ENCODE measurements at places on chromosomes 3 and 15. TPM values are rescaled to one million over a fixed set of nuclear protein-coding genes. Genes with fewer than 3 reads are reported as not detected.

DNA sequence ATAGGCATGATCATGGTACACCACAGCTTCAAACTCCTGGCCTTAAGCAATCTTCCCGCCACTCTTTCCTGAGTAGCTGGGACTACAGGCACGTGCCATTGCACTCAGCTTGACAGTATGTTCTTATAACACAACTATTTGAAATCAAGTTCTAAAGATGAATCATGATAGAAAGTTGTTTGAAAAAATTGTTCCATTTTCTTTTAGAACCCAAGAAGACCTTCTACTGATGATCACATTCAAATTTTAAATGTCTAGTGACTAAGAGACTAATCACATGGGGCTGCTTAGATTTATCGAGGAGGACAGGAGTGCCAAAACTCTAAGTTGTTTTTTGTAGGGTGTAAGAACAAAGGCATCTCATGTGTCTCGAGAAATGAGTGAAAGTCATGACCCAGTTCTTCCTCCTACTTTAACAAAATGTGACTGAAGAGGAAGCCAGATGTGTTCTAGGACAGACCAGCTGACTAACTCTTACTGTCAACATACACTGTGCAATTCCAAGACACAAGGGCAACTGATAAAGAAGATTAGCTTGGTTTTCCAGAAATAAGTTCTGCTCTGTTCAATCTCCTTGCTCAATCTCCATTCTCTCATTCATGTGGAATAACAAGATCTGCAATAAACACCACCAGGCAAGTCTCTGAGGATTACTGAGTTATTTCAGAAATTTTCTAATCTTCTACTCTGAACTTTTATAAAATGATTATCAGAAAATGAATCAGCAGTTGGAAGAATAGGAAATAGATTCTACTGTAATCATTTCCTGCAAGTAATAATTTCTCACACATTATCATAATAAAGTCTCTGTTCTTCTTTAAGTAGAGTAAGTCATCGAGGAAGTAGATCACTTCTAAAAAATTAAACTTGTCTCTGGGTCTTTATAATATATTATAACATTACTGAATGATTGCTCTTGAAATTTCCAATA, 122.6 kb upstream of the CCNL1 start:
- H3K4me3 ChIP-seq = no peak overlapping the region
- H3K4me1 ChIP-seq = peaks cover 4% of the 10 kb centered on the region
- no peak for DNase-seq
- H3K36me3 ChIP-seq = no peaks in the 10 kb centered on the region

- H3K27ac ChIP-seq = no peak overlapping the region
- H3K4me3 ChIP-seq = no peak overlapping the region
- H3K4me1 ChIP-seq = no peaks in the 10 kb centered on the region
- no peaks in the 10 kb centered on the region for H3K36me3 ChIP-seq
- DNase-seq = no peak
- H3K27me3 ChIP-seq = peaks cover 4% of the 10 kb centered on the region
Measured at GRCh38 chr3:150015901-150016300, 45.2 kb upstream of the PFN2 start.

- peak overlapping the region; percentile 34 for H3K4me3 ChIP-seq
- no peaks in the 10 kb centered on the region for H3K27me3 ChIP-seq
- peaks cover 44% of the 10 kb centered on the region for H3K4me1 ChIP-seq
- no peak for DNase-seq
Measured at GRCh38 chr15:44661576-44661975, 1.9 kb downstream of the SPG11 start.

DNA sequence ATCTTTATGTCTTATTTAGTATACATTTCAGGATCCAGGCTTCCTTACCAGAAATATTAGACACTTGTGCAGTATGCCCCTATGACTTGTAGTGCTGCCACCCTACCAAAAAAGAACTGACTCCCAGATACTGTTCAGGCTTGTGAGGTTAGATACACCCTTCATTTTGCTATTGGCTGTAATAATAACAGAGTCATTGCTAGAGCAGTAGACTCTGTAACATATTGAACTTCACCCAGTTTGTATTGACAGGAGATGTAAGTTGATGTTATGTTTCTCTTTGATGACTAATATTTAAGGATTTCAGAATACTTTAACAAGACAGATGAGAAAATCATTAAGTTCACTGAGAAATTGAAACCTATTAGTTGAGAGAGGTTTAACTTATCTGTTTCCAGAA, 32.9 kb downstream of the RNF111 start:
- H3K36me3 ChIP-seq = peaks cover 9% of the 10 kb centered on the region
- no peak overlapping the region for H3K27ac ChIP-seq
- no peak for DNase-seq
- no peak overlapping the region for H3K4me3 ChIP-seq
- no peaks in the 10 kb centered on the region for H3K27me3 ChIP-seq

DNA sequence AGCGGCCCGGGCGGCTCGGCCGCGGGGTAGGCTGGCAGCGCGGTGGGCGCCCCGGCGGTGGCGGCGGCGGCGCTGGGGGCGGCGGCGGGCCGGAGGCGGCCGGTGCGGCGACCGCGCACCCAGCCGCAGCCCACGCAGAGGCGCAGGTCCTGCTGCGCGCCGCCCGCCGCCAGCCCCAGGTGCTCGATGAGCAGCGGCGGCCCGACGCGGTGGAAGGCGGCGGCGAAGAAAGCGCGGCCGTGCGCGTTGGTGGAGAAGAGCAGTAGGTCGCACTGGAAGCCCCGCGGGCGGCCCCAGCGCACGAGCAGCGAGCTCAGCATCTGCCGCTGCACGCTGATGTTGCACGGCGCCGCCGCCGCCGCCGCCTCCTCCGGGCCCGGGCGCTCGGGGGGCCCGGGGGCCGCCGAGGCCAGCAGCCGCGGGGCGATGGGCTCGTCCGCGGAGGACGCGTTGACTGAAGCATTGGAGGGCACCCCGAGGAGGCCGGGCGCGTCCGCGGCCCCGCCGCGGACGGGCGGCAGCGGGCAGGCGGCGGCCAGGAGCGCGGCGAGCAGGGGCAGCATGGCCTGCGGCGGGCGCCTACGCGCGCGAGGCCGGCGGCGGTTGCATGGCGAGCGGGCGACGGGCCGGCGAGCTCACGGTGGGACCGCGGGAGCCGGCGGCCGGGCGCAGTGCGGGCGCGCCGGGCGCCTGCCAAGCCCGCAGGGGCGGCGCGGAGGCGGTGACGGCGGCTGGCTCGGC, 452 bp downstream of the TMEM158 start:
- H3K27me3 ChIP-seq = peaks cover 69% of the 10 kb centered on the region
- no peaks in the 10 kb centered on the region for H3K36me3 ChIP-seq
- H3K4me3 ChIP-seq = no peak overlapping the region
- DNase-seq = peak; percentile 50

GRCh38 chr3:149395107-149396089, 17.9 kb upstream of the TM4SF1 start:
- no peak overlapping the region for H3K4me3 ChIP-seq
- DNase-seq = no peak
- no peaks in the 10 kb centered on the region for H3K36me3 ChIP-seq
- H3K4me1 ChIP-seq = no peaks in the 10 kb centered on the region

- H3K27ac ChIP-seq = peak overlapping the region; percentile 50
- peaks cover 25% of the 10 kb centered on the region for H3K4me1 ChIP-seq
- H3K36me3 ChIP-seq = no peaks in the 10 kb centered on the region
- DNase-seq = peak; percentile 65
- peaks cover 15% of the 10 kb centered on the region for H3K27me3 ChIP-seq
Measured at GRCh38 chr3:101936419-101937356, 87.4 kb downstream of the NFKBIZ start.

- no peak overlapping the region for H3K4me3 ChIP-seq
- peaks cover 2% of the 10 kb centered on the region for H3K27me3 ChIP-seq
- no peak overlapping the region for H3K27ac ChIP-seq
- DNase-seq = no peak
Measured at GRCh38 chr3:62201438-62202035, 171.8 kb downstream of the FEZF2 start.

GRCh38 chr3:42092006-42092405, 849 bp downstream of the TRAK1 start:
- DNase-seq = no peak
- H3K36me3 ChIP-seq = peaks cover 42% of the 10 kb centered on the region
- peaks cover 53% of the 10 kb centered on the region for H3K4me1 ChIP-seq
- H3K27me3 ChIP-seq = no peaks in the 10 kb centered on the region
- no peak overlapping the region for H3K27ac ChIP-seq

DNA sequence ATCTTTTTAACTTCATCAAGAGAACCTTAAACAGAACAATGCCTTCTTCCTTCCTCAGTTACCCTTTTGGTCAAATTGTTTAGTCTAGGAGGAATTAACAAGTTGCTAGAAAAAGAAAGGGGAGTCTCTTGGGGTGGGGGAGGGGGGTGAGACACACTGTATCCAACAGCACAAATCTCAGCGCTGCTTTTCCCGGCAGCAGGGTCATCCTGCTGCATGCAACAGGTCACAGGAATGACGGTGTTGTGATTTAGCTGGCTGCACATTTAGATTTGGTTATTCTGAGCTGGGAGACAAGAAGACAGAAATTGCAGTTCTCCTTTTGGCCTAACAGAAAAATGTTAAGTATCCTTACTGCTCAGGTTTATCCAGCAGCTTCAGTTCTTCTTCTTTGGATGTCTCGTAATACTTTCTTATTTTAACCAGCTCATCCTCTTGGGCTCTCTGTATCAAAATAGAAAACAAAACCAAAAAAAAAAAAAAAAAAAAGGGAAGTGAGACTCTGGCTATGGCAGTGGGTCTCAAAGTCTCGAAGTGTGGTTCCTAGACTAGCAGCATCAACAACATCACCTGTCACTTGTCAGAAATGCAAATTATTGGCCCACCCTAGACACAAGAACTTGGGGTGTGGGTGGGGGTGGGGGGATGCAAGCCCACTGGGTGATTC, 190.5 kb downstream of the GREM1 start:
- no peak for DNase-seq
- H3K36me3 ChIP-seq = no peaks in the 10 kb centered on the region
- no peaks in the 10 kb centered on the region for H3K4me1 ChIP-seq
- no peak overlapping the region for H3K27ac ChIP-seq
- no peak overlapping the region for H3K4me3 ChIP-seq

- DNase-seq = peak; percentile 84
- no peaks in the 10 kb centered on the region for H3K27me3 ChIP-seq
- no peak overlapping the region for H3K27ac ChIP-seq
- peak overlapping the region; percentile 29 for H3K4me3 ChIP-seq
- H3K4me1 ChIP-seq = peaks cover 10% of the 10 kb centered on the region
- no peaks in the 10 kb centered on the region for H3K36me3 ChIP-seq
Measured at GRCh38 chr15:65862682-65863081, 6.6 kb upstream of the RAB11A start.

- H3K36me3 ChIP-seq = peaks cover 12% of the 10 kb centered on the region
- no peak overlapping the region for H3K27ac ChIP-seq
- no peak overlapping the region for H3K4me3 ChIP-seq
- H3K27me3 ChIP-seq = no peaks in the 10 kb centered on the region
- no peaks in the 10 kb centered on the region for H3K4me1 ChIP-seq
Measured at GRCh38 chr3:105401691-105402149, 35.0 kb downstream of the ALCAM start.

DNA sequence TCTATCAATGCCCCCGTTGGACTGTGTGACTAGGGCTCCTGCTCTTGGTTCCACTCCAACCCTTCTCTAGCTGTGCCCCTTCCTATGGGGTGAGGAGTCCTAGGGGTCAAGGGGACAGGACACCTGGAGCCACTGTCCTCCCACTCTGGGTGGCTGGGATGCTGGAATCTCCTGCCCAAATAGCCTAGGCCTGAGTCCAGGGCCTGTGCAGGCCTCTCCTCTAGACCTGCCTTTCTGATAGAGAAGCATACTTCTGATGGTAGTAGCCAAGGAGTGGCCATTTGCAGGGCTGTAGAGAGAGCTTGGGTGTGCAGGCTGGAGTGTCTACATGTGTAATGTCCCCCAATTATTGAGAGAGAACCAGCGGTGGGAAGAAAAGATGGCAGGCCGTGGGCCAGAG, 54.2 kb downstream of the ITGA11 start:
- peaks cover 9% of the 10 kb centered on the region for H3K4me1 ChIP-seq
- no peak overlapping the region for H3K27ac ChIP-seq
- H3K4me3 ChIP-seq = no peak overlapping the region
- H3K27me3 ChIP-seq = no peaks in the 10 kb centered on the region
- no peak for DNase-seq

DNA sequence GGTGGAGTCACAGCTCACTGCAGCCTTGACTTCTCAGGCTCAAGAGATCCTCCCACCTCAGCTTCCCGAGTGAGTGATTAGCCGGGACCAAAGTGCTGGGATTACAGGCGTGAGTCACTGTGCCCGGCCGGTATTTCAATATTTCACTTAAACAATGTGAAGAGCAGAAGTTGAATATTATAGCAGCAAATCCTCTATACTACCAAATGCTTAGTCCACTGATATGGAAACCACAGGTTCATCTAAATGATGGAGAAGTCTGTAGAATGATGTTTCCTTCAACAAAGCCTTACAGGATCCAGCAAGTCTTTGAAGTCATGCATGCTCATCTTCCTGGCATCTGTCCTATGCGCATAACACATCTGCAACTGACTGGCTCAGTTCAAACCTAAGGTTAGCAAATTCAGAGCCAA, 20.3 kb upstream of the UACA start:
- H3K27me3 ChIP-seq = peaks cover 11% of the 10 kb centered on the region
- H3K36me3 ChIP-seq = no peaks in the 10 kb centered on the region
- H3K4me1 ChIP-seq = no peaks in the 10 kb centered on the region
- H3K4me3 ChIP-seq = no peak overlapping the region

GRCh38 chr3:43531835-43532234, 90.0 kb downstream of the ANO10 start:
- no peak overlapping the region for H3K4me3 ChIP-seq
- no peaks in the 10 kb centered on the region for H3K27me3 ChIP-seq
- no peak overlapping the region for H3K27ac ChIP-seq
- peak; percentile 48 for DNase-seq
- H3K4me1 ChIP-seq = no peaks in the 10 kb centered on the region

DNA sequence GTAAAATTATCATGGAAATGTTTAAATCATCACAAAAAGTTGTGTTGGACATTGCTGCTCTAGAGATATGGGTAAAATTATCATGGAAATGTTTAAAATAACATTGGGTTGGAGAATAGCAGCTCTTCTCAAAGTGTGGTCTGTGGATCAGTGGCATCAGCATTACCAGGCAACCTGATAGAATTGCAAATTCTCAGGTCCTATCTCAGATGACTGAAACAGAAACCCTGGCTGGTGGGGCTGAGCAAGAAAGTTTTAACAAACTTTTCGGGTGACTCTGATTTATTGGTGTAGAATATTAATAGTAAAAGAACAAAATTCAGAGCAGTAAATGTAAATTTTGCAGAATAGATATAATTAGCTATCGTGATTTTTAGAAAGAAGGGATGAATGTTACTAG, 28.9 kb downstream of the NXPE3 start:
- H3K36me3 ChIP-seq = peaks cover 13% of the 10 kb centered on the region
- H3K27me3 ChIP-seq = no peaks in the 10 kb centered on the region
- H3K4me3 ChIP-seq = no peak overlapping the region
- H3K4me1 ChIP-seq = peaks cover 47% of the 10 kb centered on the region
- no peak overlapping the region for H3K27ac ChIP-seq
- DNase-seq = peak; percentile 36

GRCh38 chr3:194682694-194683310, 2.9 kb upstream of the FAM43A start:
- peak; percentile 77 for DNase-seq
- peaks cover 39% of the 10 kb centered on the region for H3K4me1 ChIP-seq

GRCh38 chr3:187545366-187545765, 124.8 kb downstream of the SST start:
- H3K4me3 ChIP-seq = no peak overlapping the region
- no peak overlapping the region for H3K27ac ChIP-seq
- peaks cover 14% of the 10 kb centered on the region for H3K27me3 ChIP-seq
- DNase-seq = no peak
- H3K36me3 ChIP-seq = no peaks in the 10 kb centered on the region

The KBTBD13 gene
- total RNA-seq = not detected

The UROC1 gene
- total RNA-seq = not detected

The NCK1 gene
- total RNA-seq = 38.0 TPM

The SPSB4 gene
- total RNA-seq = not detected

The TM4SF4 gene
- total RNA-seq = not detected

The CEP19 gene
- total RNA-seq = 6.5 TPM

The FAM81A gene
- not detected for total RNA-seq

The FOXL2NB gene
- total RNA-seq = not detected

The FAM107A gene
- total RNA-seq = not detected

The TYRO3 gene
- total RNA-seq = 4.3 TPM

The PLSCR2 gene
- total RNA-seq = not detected

The IL16 gene
- total RNA-seq = 58.8 TPM
